ENCODE measurements at places on chromosomes 5 and 9.

- no peak for DNase-seq
Measured at GRCh38 chr5:167639766-167640165, 651.7 kb upstream of the WWC1 start.

DNA sequence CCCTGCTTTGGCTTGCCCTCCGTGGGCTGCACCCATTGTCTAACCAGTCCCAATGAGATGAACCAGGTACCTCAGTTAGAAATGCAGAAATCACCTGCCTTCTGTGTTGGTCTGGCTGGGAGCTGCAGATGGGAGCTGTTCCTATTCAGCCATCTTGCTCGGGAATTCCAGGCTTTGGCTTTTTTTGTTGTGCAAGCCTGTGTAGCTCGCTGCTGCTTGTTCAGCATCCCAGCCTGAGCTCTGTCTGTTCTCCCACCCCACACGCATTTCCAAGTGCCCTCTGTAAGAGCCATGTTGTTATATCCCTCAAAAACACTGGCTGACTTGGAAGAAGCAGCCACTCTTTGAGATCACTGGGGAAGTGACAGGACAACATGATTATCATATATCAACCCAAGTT is 101.6 kb upstream of the DPYSL3 start:
- DNase-seq: no peak

DNA sequence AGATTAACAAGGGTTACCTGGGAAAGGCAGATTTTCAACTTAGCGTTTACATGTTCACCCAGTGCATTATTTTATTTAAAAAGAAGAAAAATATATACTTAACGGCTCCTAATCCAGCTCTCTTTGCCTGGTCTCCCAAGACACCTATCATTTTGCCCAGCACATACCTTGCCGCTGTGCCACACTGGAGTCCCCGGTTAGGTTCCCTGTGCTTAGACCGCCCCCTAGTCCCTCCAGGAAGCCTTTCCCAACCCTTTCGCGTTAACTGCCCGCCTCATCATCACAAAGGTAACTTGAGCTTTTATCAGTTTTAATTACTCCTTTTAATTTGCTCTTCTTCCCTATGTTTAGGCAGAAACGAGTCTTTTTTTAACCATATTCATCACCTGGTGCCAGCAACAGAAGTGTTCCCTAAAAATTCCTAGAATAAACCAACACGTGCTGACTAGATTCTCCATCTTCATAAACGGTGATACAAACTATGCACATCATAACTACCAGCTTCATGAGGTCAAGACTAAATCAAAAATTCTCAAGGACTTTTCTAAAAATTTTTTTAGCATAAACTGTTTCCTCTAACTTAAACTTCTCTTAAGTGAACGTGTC is 19.7 kb downstream of the DNAJA1 start:
- no peak for DNase-seq

DNA sequence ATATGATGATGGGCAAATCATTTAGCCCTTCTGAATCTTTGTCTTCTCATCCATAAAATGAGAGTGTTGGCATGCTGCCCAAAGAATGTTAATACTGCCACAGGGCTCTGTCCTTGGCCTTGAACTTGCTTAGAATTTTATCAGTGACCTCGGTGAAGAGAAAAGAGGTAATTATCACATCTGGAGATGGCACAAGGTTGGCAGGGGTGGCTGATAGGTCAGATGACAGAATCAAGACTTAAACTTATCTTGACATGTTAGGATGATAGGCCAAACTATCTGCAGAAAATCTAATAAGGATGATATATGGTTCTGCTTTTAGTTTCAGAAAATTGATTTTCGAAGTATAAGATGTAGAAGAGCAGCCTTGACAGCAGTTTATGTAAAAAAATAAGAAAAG is 599.1 kb upstream of the CLINT1 start:
- DNase-seq: no peak

GRCh38 chr5:143336485-143336884 is 67.0 kb downstream of the NR3C1 start:
- DNase-seq: no peak

DNA sequence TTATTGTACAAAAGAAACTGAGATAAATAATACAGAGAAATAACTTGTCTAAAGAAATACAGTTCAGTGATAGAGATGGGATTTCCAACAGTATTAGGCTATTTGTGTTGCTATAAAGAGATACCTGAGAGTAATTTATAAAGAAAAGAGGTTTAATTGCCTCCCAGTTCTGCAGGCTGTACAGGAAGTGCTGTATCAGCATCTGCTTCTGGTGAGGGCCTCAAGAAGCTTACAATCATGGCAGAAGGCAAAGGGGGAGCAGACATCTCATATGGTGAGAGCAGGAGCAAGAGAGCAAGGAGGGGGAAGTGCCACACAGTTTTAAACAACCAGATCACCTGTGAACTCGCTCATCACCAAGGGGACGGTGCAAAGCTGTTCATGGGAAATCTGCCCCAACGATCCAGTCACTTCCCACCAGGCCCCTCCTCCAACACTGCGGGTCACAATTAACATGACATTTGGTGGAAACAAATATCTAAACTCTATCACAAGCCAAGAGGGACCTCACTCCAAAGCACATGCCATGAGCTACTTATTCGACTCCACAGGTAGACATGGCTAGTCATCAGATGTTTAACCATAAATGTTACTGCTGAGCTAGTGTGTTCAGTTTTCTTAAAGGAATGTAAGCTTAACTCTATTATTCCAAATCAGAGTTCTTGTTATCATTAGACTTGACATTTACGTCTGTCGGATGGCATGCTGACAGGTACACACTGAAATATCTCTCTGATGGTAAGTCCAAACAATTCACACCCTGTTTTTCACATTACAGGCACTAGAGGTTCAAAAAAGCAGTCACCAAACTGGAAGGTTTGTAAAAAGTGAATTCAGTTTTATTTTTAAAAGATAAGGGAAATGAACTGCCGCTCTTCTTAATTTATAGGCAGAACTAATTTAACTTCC is 82.2 kb downstream of the AUH start:
- DNase-seq: no peak

GRCh38 chr9:77750981-77751340 is 102.8 kb upstream of the GNA14 start:
- DNase-seq: no peak

DNA sequence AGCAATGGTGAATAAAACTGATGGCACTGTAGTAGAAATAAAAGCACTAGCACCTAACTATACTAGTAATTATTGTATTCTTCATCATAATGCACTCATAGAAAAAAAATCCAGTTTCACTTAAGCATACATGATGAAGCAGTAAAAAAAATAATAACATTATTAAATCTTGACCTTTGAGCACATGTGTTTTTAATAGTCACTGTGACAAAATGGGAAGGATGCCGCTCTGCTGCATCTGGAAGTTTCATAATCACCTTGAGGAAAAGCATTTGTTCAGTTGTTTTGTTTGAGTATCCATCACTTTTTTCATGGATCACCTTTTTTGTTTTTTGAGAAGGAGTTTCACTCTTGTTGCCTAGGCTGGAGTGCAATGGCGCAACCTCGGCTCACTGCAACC is 13.2 kb downstream of the OR2K2 start:
- DNase-seq: no peak

GRCh38 chr9:72579880-72580550 is 58.6 kb downstream of the TMC1 start:
- no peak for DNase-seq

GRCh38 chr5:10635257-10635866 is 71.5 kb downstream of the ANKRD33B start:
- DNase-seq: peak; percentile 79

DNA sequence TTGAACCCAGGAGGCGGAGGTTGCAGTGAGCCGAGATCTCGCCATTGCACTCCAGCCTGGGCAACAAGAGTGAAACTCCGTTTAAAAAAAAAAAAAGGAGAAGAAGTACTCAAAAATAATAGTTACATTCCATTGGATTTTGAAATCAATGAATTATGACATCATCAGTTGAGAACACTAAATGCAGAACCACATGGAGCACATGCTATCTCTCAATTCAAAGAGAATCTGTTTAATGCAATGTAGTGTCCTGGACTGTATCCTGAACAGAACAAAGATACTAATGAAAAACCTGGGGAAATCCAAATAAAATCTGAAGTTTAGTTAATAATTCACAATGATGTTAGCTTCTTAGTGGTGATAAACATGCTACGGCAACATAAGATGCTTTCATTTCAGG is 20.3 kb downstream of the CDC14B start:
- no peak for DNase-seq

DNA sequence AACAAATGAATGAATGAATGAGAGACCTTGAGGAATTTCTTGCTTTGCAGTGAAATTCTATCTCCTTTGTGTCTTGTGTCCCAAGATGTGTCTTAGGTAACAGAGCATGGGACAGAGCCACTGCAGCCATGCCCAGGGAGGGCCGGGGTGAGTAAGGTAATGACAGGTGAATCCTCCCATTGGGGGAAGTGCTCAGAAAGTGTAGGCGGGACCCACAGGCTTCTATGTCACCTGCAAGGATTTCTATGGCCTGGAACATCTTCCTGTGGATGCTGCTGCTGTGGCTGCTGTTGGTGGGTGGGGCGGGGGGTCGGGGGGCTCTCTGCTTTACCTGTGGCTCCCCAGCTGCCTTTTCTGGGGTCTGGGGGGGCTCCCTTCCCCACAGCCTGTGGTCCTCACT is 133.6 kb upstream of the IER5L start:
- DNase-seq: no peak

GRCh38 chr9:135363596-135363995 is 116.0 kb upstream of the PPP1R26 start:
- DNase-seq: no peak

- no peak for DNase-seq
Measured at GRCh38 chr5:52961274-52961681, 27.9 kb upstream of the ITGA2 start.

DNA sequence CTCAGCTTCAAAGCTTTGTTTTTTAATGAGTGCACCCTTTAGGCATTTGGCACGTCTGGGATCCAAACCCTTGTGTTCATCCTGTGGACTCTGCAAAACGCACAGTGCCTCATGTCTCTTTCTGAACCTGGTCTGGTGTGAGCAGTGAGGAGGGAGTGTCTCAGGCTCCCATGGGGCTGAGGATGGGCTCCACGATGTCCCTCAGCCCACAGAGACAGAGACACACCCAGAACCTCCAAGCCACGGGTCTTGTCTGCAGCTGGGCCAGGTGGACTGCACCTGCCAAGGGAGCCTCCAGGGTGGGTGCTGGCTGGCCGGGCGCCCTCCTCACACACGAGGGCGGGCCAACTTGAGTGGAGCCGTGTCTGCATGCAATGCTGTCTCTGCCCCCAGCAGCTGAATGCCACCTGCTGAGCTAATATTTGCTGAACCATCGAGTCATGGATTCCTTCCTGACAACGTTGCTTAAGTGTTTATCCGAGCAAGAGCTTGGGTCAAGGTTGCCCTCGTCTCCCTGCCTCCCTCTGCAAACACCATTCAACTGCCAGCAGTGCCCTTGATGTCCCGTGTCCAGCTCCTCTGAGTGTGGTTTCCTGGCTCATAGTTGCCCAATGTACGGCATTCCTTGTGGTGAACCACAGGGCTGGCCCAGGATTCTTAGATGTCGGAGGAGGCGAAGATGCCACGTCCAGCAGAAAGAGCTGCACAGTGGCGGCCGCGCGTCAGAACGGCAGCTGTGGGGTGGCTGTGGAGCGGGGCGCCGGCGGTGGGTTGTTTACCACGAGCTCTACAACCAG is 31.4 kb upstream of the LPCAT1 start:
- no peak for DNase-seq

DNA sequence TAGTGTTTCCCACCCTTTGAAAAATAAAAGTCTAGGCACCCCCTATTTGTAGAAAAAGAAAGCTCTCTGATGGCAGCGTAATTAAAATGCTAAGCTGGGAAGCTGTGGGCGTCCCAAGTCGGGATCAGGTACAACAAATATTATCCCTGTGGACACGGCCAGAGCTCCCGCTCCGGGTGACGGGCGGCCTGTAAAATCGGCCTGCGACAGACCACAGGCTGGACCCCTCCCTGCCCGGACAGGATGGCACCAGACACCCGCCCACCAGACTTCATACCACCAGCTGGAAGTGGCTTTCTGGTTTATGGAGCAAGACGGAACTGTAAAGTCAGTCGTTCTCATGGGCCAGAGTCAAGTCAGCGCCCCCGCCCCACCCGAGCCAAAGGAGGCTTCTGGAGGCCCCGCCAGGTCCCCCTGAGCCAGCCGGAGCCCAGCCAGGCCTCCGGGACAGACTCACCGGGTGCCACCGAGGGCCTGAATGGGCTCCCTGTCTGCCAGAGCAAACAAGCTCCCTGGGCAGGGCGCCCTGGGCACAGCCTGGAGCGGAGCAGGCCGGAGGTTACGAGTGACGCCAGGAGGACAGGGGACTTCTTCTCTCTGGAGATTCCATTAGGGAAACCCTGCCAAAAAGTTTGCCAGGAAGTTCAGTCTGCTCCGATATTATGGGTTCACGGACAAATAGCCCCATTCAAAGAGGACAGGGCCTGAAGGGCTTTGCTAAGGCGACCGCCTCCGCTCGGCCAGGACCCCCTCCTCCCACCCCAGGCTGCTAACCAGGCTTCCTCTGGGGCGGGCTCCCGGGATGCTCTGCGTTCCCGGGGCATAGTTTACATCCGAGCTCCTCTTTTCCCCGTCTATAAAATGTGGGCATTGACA is 173.7 kb downstream of the ERCC6L2 start:
- DNase-seq: no peak

- no peak for DNase-seq
Measured at GRCh38 chr9:109051733-109052132, 38.4 kb upstream of the CTNNAL1 start.

GRCh38 chr5:140073296-140073695 is 30.2 kb upstream of the NRG2 start:
- no peak for DNase-seq

- DNase-seq: no peak
Measured at GRCh38 chr5:76225336-76225735, 142.2 kb downstream of the SV2C start.

- no peak for DNase-seq
Measured at GRCh38 chr5:151448038-151448985, 909 bp downstream of the SLC36A1 start.

GRCh38 chr5:14727928-14728458 is 63.5 kb downstream of the OTULIN start:
- DNase-seq: no peak

DNA sequence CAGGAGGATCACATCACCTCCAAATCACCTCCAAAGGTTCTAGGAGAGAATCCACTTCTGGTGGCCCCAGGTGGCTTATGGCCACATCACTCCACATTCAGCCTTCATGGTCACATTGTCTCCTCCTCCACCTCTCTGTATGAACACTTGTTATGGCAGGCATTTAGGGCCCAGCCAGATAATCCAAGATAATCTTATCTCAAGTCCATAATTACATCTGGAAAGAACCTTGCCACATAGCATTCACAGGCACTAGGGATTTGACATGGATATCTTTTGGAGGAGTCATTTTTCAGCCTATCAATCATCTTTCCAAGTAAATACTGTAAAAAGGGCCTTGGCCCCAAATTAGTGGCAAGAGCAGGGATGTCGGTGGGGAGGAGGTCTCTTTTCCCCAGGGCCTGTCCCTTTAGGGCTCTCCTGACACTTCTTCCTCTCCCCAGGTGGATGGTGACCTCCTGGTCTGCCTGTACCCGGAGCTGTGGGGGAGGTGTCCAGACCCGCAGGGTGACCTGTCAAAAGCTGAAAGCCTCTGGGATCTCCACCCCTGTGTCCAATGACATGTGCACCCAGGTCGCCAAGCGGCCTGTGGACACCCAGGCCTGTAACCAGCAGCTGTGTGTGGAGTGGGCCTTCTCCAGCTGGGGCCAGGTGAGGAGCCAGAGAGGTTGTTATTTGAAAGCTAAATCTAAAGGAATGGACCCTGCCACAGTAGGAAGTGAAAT is 140.9 kb downstream of the SAXO1 start:
- no peak for DNase-seq

- no peak for DNase-seq
Measured at GRCh38 chr5:25029004-25029403, 384.2 kb upstream of the CDH10 start.
